Activated naive CD4-positive, alpha-beta T cell treated with Interleukin-2 at 50 U/mL for 16 hours (primary cell): ENCODE measurements at places on chromosomes 5 and 9.

DNA sequence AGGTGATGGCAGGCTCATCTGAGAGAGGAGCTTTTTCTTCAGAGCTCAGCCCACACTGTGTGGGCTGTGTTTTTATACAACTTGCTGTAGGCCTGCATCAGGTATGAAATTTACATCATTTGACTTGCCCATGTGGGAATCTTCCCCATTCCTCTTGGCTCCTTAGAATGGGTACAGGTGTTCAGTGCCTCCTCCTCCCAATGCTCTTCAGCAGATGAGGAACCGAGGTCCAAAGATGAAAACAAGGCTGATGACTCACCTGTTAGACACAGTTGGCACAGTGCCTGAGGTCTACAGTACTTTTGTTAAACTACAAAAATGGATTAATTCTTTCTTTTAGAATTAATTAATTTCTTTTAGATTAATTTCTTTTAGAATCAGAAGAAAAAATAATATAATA is 20.8 kb downstream of the PAPPA start:
- no peak for DNase-seq

GRCh38 chr5:157745041-157745456 is 1.5 kb downstream of the LSM11 start:
- no peak for DNase-seq

DNA sequence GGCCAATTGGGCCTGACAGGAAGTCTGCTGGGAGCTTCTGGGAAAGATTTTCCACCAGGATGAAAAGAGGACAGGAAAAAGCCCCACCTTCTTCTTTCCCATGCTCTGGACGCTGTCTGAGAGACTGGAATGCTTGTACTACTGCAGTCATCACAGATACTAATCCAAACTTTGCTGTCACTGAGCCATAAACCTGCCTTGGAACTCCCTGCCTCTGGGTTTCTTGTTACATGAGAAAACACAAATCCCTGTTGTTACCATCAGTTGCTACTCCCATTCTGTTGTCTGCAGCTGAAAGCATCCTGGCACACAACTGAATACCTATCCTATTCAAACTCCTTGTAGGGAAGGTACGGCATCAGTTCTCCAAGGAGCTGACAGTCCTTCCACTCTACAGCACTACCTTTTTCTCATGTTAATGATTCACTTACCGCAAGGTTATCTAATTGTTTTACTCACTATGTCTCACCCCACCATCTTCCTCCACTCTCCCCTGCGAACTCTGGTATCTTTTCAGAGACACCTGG is 167.5 kb downstream of the CDK5RAP2 start:
- no peak for DNase-seq

DNA sequence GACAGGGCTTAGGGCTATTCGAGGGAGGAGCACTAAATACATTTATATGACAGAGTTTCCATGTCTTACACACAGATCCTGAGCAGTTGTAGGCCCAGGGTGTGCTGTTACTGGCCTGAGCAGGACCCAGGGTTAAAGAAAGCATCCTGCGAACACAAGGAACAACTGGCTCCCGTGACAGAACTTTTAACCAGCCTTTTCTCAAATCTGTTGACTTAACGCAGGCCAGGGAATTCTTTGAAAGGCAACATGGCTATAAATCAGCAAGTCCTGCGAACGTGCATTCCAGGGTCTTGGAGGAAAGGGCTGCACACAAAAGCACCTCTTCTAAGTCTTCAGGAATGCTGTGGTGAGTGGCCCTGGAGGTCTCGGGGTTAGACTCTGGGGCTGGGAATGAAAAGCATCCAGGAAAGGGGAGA is 45.2 kb upstream of the ANKRD55 start:
- DNase-seq = no peak

DNA sequence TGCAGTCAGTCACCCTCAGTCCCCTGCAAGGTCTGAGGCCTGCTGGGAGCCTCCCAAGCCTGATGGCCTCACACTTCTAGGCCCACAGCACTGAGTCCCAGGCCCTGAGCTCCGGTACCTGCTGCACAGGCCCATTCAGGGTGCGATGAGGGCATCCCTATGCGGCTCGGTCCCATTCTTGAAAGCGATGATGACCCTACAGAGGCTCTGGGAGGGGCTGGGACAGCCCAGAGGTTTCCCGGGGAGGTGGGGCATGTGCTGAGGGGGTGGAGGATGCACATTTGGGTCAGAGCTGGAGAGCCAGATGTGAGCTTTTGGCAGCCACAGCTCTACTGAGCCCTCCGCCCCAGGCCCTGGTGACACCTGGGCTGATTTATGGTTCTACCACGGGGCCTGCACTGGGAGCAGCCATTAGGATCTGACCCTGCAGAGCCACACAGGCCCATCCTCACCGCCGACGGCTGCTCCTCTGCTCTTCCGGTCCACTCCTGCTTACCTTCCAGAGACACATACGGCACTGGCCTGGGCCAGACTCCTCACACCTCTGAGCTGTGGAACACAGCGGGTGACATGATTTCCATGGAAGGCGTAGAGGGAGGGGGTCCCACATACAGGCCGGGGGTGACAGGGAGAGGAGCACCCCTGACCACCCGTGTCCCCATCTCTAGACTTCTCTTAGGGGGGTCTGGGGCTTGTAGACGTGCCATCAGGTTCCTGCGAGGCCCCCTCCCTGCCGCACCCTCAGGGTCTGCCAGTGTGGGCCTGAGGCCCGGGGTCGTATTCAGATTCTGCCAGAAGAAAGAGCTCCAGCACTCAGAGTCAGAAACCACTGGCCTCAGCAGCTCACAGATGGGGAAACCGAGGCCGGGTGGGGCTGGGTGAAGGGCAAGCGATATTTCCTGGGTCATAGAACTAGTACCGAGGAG is 53.4 kb downstream of the COL23A1 start:
- DNase-seq = no peak

DNA sequence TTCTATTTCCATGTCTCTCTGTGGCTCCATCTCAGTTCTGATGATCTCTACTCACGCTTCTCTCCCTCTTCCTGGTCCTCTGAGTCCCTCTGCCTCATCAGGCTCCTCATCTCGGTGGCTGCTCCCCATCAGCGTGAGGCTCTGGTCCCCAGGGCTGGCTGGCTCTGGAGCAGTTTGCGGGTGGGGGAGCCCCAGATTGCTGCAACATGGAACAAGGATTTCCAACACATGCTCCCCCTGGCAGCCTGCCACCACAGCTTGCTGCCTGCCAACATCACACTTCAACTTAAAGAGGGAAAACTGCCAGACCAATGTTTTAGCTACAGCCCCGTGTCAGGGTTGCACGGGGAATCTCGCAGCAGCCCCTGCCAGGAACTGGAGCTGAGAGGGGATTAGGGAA is 77.2 kb upstream of the NEK6 start:
- no peak for DNase-seq

DNA sequence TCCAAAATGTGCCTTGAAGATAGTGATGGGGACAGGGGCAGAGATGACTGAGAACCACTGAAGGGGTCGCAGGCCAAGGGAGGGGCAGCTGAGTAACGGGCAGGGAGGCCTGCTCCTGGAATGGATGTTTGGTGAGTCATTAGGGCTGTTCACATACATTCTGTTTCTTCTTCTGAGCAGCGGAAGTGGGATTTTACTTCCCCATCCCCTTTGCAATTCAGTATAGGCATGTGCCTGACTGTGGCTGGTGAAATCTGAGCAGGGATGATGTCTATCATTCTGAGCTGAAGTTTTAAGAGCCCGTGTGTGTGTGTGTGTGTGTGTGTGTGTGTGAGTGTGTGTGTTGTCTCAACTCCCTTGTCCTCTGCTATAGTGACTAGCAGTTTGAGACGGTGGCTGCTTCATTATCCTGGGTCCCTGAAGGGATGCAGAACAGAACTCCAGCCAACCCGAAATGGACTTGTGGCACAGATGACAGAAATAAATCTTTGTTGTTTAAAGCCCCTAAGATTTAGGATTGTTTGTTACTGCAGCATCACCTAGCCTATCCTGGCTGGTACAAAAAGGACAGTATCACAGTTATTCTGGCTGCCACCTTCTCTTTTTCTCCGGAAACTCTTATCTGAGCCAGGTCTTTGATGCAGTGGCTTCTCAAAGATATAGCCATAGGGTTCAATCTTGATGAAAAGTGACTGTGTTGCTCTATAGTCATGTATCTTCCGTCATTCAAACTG is 29.2 kb upstream of the TGFBI start:
- no peak for DNase-seq

DNA sequence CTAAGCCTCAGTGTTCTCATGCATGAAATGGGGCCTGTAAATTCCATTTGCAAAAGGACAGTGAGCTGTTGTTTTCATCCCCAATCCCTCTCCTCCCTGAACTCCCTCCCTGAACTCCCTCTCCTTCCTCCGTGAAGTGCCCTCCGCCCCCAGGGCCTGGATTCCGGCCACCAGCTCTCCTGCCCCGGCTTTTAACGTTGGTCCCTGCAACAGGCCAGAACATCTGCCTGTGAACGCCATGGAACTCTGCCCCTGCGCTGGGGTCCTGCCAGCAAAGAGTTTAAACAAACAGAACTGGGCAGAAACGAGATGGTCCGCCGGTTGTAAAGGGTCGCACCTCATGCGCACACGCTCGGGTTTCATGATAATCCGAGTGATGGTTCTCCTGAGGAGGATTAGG is 62.4 kb downstream of the SMIM23 start:
- no peak for DNase-seq

DNA sequence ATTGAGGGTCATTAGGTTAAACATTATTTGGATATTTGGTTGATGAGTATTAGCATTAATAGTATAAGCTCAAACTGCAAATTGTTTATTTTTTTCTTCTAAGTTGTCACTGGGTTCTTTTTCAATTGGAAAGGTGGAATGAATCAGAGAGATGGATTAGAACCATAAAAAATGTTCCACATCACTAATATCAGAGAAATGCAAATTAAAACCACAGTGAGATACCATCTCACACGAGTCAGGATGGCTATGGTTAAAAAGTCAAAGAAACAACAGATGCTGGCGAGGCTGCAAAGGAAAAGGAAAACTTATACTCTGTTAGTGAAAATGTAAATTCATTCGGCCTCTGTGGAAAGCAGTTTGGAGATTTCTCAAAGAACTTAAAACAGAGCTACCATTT is 122.8 kb downstream of the CCDC192 start:
- no peak for DNase-seq

DNA sequence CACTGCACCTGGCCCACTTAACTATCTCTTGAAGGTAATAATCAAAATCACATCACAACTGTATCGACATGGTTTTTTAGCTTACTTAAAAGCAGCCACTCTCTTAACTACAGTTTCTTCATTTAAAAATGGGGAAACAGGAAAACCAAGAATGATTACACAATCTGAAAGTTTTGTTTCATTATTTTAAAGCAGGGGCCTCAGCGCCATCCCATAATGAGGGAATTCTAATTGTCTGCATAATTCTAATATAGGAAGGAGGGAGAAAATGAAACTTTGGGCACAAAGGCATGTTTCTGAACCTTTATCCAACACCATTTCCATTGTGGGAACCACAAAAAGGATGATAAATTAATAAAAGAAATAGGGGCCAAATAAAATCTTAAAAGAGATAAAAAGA is 7.6 kb downstream of the HACD4 start:
- no peak for DNase-seq

DNA sequence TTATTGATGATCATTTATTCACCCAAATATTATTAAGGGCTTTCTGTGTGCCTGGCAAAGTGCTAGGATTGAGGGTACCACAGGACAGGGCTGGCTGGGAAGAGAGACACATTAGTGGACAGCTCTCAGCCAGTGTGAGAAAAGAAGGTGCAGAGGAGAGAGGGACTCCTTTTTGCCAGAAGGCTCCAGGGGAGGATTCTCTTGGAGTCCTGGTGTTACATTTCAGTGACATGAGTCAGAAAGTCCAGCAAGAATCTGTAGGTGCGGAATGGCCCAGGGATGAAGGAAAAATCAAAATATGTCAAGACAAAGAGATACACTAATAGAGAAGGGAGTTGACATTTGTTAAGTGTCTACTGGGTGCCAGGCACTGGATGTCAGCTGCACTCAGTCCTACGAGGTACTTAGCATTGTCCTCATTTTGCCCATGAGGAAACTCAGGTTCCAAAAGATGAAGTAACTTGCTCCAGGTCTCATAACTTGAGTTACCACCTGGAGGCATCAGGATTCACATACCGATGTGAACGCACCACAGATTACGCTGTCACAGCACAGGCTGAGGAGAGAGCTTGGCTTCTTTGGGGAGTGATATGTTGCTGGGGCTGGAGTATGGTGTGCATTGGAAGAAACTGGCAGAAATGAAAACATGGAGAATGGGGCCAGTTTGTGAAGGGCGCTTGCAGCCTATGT is 60.5 kb downstream of the RASGRF2 start:
- DNase-seq = no peak

GRCh38 chr9:35489313-35490154 is at the start of gene RUSC2:
Gene RUSC2, plus strand, starts transcription at chr9:35490111. Its CDS starts 56,411 bp downstream, at chr9:35546522.
- DNase-seq = peak; percentile 45

DNA sequence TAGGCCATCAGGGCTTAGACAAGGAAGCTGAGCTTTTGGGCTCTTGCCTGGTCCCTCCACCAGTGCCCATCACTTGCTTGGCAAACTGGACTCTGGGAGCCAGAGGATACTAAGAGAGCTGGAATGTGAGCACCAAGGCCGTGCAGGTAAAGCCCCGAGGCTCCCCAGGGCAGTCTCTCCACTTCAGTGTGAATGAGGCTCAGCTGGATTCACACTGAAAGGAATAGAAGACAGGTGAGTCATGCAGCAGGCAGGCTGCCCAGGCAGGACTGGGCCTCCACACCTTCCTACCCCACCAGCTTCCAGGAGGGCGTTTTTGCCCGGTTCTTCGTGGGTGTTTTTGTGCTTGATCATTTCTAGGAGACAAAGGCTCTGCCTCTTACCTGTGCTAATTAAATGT is 7.3 kb upstream of the CTSV start:
- DNase-seq = no peak

- DNase-seq = peak; percentile 16
These were observed at the start of gene ADAMTSL2 for GRCh38 chr9:133534346-133535291. Gene ADAMTSL2, plus strand, starts transcription at chr9:133534704. Its CDS starts 2,009 bp downstream, at chr9:133536713.

- DNase-seq = no peak
These were observed 120.5 kb upstream of the BOD1 start for GRCh38 chr5:173736923-173737412.

DNA sequence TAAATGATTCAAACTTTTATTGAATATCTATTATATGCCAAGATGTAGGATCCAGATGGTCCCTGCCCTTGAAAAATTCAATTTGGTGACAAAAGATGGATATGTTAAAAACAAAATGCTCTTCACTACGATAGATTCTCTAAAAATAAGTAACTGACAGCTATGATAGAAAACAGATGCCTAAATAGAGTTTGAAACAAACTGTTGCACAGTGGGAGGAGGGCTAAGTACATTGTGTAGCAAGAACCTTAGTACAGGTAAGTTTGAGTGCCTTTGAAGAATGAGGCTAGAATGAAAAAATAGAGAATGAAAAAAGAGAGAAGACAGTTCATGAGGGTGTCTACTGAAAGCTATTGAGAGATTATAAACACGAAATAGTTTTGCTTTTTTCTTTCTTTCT is 54.3 kb downstream of the HOMER1 start:
- no peak for DNase-seq

DNA sequence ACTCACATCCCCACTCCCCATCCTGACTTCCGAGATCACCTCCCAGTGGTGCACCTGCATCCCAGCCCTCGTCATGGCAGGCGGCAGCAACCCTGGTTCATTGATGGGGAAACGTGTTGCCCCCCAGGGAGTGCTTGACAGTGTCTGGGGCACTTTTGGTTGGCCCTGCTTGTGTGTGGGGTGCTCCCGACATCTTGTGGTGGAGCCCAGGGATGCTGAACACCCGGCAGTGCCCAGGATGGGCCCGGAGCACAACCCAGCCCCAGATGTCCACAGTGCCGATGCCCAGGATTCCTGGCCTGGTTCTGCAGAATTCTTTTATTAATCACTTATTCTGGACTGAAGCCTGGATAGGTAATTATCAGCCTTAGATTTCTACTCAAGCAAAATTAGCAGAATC is 3.7 kb downstream of the MRPL36 start:
- DNase-seq = no peak
